ENCODE measurements at places on chromosomes 4 and X.

DNA sequence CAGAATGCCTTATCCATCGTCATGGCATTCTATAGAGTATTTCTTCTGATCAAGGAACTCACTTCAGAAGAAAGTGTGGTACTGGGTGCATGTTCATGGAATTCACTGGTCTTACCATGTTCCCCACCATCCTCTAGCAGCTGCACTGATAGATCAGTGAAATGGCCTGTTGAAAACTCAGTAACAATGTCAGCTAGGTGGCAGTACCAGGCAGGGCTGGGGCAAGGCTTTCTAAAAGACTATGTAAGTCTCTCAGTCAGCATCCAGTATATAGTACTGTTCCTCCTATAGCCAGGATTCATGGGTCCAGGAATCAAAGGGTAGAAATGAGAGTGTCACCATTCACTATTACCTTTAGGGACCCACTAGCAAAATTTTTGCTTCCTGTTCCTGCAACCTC, 15.8 kb upstream of the LDB2 start:
- DNase-seq: no peak

- no peak for DNase-seq
These were observed 92.2 kb downstream of the RNF150 start for GRCh38 chr4:141041021-141041476.

- no peak for DNase-seq
These were observed 12.1 kb downstream of the PPA2 start for GRCh38 chr4:105461621-105462382.

GRCh38 chrX:3549411-3549911, 164.0 kb downstream of the PRKX start:
- no peak for DNase-seq

GRCh38 chrX:147468600-147468999, 443.1 kb upstream of the FMR1 start:
- no peak for DNase-seq

DNA sequence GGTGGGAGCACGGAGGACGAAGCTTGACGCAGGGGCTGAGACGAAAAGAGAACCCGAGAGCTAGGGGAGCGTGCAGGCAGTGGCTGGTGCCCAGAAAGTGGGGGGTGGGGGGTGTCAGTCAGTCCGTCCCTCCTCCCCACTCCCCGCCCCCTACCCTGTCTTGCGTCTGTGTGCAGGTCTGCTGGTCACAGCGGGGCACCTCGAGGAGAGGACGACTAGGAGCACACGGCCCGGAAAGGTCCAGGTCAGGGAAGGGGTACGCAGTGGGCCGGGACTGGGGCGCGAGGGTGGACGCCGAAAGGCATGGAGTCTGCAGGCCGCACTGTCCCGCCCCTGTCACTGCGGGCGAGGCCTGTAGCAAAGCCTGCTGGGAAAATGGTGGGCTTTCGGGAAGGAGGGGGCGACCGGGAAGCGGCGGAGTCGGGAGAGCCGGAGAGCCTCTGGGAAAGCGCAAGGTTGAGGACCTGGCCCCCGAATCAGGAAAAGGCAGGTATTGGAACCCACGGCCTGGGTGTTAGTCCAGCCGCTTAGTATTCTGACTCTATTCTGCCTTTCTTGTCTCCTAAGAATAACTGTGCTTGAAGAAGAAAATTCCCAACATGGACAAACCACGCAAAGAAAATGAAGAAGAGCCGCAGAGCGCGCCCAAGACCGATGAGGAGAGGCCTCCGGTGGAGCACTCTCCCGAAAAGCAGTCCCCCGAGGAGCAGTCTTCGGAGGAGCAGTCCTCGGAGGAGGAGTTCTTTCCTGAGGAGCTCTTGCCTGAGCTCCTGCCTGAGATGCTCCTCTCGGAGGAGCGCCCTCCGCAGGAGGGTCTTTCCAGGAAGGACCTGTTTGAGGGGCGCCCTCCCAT, 769 bp downstream of the TCEAL1 start:
- DNase-seq: no peak

DNA sequence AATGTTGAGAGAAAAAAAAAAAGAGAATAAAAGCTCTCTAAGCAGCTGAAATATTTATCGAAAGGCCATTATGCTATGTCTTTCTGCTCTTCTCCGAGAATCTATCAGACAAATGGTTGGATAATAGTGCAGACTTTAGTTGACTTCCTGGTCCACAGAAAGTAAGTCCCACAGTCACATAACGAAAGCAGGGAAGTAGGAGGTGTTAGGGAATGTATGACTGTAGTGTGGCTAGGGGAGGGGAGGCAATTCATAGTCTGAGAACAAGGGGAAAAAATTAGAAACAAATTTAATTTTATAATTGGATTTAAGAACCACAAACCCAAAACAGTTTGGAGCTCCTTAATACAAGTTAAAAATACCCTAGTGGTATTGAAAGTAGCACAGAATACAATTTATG, 79.7 kb upstream of the VEGFC start:
- DNase-seq: no peak

- DNase-seq: no peak
These were observed 148.3 kb downstream of the DCTD start for GRCh38 chr4:182768838-182769237.

DNA sequence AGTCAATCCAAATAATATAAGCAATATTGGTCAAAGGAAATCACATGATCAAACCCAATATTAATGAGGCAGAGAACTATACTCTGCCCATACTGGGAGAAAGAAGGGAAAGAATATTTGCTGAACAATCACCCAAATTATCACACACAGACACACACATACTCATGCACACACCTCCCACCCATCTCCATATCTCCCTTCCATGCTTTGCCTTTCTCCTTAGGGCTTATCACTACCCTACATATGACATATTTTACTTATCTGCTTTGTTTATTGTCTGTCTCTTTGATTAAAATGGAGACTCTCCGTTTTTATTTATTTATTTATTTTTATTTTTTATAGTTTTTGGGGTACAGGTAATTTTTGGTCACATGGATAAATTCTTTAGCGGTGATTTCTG, 112.9 kb upstream of the NHS start:
- DNase-seq: no peak

- DNase-seq: no peak
These were observed 132.4 kb downstream of the CORIN start for GRCh38 chr4:47705326-47705981.

GRCh38 chrX:55924574-55924973, 207.0 kb downstream of the RRAGB start:
- DNase-seq: no peak

DNA sequence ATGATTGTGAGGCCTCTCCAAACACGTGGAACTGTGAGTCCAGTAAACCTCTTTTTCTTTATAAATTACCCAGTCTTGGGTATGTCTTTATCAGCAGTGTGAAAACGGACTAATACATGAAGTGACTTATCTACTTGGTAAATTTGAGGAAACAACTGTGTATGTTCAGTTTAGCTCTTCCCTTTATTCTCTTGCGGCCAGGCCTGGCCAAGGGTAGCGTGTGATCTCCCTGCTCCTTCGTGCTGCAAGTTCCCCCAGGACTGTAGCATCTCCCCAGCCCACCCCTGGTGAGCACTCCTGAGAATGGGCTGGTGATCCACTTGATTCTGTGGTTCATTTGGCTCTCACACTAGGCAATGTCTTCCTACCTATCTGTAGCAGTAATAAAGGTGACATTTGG, 53.2 kb upstream of the CHRNA9 start:
- no peak for DNase-seq

DNA sequence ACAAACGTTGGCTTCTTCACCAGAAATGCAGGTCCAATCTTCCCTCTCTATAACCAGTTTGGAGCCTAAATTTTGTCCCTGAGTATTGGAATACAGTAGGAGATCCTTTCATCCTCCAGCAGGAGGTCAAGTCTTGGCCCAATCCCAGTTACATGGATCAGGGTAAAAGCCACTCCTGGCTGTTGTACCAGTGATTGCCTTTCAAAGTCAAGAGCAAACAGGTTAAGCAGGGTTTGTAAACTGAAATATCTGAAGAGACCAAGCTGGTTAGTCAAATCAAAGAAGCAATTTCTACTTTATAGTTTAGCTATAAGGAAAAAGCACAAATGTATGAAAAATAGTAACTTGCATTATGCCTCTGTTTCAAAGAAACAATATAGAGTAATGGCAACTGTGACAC, 329.4 kb downstream of the NAF1 start:
- no peak for DNase-seq

DNA sequence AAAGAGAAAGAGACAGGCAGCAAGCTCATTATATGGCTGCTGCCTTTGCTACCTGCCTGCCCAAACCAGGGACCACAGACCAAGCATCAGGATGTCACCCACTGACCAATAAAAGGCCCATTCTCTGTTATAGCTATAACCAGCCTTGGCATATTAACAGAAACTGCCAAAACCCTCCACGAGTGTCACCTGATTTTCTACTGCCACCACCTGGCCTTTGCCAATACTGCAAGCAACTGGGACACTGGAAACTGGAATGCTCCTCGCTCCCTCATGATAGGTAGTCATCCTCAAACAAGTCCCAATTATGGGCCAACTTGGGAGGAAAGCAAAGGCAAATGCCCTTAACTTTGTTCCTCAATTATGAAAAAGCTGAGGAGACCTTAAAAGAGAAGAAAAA, 76.0 kb downstream of the SPIN4 start:
- no peak for DNase-seq

DNA sequence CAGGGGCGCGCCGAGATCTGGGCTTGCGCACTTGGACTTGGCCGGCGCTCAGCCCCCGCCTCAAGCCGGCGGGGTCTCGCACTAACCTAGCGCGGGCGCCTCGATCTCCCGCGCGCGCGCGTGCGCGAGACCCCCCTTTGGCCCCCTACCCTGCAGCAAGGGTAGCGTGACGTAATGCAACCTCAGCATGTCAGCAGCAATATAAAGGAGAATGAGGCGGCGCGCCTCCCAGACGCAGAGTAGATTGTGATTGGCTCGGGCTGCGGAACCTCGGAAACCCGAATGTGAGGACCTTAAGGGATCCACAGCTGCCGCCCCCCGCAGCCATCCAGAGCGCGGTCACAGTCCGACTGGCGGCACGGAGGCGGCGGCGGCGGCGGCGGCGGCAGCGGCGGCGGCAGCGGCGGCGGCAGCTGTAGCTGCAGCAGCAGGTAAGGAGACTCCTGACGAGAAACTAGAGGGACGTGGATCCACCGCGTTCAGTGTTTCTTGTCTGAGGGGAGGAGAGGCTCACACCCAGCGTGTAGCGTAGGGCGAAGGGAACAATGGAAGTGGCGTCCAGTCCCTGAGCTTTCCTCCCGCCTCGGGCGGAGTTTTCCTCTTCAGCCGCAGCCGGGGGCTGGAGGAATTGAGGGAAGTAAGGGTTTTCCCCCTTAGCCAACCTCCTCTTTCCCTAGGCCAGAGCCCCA, at the start of the genes SATL1 and ZNF711:
Gene SATL1 (minus strand): TSS at position 19 of the 689 bp plus-strand sequence. CDS start 134,811 bp downstream, outside the sequence.
Gene ZNF711 (plus strand): TSS at position 231 of the 689 bp plus-strand sequence. CDS start 3,582 bp downstream, outside the sequence.
- DNase-seq: no peak

- no peak for DNase-seq
These were observed 111.3 kb downstream of the CEP135 start for GRCh38 chr4:56060036-56060435.

DNA sequence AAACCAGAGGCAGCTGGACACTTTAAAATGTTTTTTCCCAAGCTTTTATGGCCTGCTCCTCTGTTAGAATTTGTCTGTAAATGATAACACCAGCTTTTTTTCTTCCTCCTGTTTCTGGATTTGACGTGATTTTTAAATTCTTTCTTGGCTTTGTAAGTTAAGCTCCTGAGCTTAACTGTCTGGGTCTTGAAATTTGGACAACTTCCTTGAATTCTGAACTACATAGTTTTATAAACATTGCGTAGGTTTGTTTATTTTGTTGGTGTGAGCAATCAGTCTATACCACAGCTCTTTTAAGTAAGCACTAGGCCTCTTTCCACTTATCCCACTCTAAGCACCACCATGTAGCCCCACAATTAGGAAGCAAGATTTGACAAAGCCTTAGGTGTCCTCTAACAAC, 144.4 kb upstream of the GUCY1A1 start:
- no peak for DNase-seq

GRCh38 chr4:105137121-105137875, 9.4 kb upstream of the TET2 start:
- no peak for DNase-seq

All from stimulated activated CD4-positive, alpha-beta T cell treated with anti-CD3 and anti-CD28 coated beads, Interleukin-1b, Interleukin-23, amount 100 ng/mL, for 1 hour (primary cell).